NCI-H2029 (cell line): ENCODE measurements at places on chromosomes 1 and 21.

DNA sequence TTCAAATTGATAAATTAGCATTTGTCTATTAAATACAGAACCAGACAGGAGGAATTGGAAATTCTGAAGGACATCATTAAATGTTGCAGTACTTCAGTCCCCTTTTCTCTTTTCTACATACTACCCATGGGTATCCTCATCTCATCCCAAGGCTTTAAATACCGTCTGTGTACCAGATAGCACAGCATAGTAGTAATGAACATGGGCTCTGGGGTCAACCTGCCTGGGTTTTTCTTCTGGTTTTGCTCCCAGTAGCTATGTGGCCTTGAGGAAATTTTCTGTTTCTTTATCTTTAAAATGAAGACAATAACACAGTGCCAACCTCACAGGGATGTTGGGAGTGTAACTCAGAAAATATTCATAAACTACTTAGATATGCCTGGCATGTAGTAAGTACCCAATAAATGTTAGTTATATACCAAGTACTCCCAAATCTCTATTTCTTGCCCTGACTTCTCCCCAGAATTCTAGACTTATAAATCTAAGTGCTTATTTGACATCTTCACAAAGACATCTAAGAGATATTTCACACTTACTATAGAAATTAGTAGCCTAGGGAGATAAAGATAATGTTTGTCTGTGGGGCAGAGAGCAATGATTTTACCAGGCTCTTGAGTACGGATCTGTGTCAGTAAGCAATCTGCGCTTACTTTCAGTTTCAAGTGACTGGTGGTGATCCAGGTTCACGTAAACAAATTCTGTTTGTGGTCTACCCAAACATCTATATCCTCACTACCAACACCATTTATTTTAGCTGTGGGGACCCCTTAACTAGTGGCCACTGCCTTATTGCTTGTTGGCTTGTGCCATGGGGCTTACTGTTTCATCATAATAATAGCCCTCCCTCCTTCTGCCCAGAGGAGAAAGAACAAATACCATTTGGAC is 37.3 kb downstream of the VANGL2 start:
- no peak for DNase-seq

DNA sequence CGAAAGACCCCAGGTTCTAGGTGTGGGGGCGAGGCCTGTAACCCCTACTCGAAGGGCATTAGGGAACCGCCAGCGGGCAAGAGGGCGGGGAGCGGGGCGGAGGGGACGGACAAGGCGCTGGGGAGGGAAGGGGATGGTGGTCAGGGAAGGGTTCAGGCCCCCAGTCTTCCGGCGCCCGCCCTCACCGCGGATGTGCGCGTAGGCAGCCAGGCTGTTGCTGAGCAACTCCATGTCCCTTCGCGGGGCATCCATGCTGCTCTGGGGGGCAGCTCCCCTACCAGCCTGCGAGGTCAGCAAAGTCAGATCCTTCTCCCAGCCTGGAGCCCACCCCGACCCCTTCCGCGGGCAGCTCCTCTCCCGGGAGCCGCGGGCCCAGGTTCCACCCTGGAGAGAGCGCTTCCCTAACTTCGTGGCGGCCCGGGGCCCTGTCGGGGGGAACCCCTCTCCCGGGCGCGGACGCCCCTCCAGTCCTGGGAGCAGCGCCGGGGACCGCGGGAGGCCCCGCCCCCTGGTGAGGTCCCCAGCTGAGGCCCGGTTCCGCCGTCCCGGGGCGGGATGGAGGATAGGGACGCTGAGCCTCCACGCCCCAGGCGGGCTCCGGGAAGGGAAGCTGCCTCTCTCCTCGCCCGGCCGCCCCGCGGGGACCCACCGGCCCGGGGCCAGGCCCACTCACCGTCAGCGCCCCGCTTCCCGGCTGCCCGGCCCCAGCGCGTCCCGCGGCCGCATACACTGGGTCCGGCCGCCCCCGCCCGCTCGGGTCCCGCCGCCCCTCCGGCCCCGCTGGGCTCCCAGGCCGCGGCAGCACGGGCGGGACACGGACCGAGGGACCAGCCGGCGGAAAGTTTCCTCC is 434 bp downstream of the EVA1B start:
- DNase-seq, result no peak

GRCh38 chr1:34617321-34618118 is 137.3 kb upstream of the GJB5 start:
- no peak for DNase-seq

DNA sequence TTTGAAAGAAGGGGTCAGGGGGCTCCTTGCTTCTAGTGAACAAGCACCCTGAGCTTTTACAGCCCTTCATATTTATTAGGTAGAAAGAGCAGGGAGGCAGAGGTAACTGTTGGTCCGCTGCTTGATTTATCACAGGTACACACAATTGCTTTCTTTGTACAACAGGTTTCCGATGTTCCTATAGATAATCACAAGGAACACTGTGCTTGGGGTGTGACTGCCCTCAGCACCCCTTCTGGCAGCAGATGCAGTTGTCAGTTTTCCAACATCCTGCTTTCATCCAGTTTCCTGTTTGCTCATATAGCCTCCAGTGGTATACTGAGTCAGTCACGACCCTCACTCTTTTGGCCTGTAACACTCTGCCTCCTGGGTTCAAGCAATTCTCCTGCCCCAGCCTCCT is 40.6 kb downstream of the SCP2 start:
- DNase-seq, result no peak

DNA sequence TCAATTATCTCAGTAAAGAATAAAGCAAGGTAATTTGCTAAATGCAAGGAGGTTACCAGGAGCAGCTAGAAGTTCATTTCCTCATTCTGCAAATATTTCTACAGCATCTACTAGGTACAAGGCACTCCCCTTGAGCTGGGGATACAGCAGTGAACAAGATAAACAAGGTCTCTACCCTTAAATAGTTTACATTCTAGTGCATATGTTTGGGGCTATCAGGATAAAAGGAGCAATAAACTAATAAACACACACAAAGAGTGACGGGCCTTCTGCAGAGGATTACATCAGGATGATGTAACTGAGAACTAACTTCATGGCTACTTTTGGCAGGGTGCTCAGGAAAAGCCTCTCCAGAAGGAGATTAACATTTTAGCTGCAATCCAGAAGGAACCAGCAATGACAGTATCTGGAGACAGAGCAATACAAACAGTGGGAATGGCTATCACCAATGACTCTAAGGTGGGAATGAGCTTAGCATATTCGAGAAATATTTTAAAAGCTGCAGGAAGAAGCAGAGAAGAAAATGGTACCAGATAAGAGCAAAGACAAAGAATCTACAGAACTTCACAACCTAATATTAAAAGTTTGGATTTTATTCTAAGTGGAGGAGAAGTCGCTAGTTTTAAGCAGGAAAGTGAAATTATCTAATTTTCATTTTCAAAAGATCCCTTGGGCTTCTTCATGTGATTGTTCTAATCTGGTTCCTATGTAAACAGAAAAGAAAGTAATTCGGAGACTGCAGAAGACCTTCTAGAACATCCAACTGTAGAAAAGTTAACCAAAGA is 25.8 kb downstream of the TP53BP2 start:
- DNase-seq, result no peak

DNA sequence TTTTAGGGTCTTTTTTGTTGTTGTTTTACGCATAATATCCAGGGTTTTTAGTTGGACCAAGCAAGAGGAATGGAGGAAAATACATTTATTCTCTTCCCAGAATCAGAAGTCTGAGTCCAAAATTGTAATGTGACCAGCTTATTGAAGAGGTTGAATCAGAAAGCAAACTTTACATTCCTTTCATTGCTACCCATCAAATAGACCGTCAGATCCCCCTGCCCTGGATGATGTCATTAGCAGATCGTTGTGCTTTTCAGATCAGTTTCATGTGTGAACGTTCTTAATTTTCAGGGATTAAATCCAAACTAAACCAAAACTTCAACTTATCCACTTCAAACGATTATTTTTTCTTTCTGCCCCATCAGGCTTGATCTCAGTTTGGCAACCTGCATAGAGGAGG is 85.7 kb upstream of the NGF start:
- no peak for DNase-seq

DNA sequence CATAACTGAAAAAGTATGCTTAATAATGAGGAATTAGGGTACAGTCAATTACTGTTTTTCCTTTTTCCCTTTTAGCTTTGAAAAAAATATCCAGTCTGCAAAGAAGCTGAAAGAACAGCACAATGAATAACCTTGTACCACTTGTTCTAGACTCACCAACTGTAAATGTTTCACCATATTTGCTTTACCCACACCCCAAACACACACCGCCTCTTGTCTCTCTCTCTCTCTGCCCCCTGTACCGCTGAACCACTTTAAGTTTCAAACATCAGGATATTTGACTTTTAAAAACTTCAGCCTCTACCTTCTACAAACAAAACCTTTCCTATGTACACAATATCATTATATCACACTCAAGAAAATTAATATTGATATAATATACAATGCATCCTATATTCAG is 197.1 kb downstream of the COP1 start:
- no peak for DNase-seq

DNA sequence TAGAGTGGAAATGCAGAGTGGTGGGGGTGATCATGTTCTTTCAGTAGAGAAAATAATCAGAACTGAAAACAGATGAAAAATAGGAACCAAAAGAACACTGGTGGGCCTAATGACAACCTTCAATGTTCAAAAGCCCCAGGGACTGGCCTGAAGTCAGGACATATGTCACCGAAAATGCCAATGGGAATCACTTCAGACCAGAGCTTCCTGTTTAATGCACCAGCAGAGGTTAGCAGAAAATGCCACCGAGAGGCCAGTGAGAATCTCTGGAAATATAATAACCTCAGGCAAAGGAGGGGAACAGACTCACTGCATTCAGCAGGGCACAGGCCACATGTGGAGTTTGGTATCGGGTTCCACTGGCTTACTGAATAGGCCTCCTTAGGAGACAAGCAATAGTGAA is 15.9 kb upstream of the CD58 start:
- no peak for DNase-seq

GRCh38 chr1:23667411-23667810 is 24.2 kb upstream of the RPL11 start:
- no peak for DNase-seq

- DNase-seq, result no peak
Observed at GRCh38 chr1:64669098-64669675, 75.7 kb upstream of the RAVER2 start.

DNA sequence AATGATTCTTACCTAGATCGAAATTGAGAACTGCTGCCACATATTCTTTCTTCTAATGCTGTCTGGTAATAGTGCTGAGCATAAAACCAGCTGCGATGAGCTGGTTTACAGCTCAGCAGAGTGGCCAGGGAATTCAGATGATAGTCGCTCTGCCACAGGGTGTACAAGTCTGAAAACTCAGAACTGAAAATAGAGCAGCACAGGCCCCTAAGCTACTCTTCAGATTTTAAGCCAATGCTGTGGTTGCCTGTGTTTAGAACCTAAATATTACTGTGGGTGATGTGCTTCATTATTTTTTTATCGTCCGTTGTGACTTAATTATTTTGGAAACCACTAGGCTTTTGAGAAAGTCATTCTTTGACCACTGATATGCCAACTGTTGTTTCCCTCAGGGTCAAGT is 152.0 kb downstream of the ADGRL4 start:
- DNase-seq, result no peak

- DNase-seq, result peak; percentile 13
Observed at GRCh38 chr1:20485527-20486456, at the start of gene CAMK2N1. CAMK2N1 (minus strand) TSS chr1:20486210; CDS start chr1:20485379, 831 bp downstream.

GRCh38 chr1:229448845-229449244 is 15.0 kb upstream of the ACTA1 start:
- no peak for DNase-seq

GRCh38 chr1:245341743-245342142 is 187.0 kb downstream of the KIF26B start:
- DNase-seq, result no peak

DNA sequence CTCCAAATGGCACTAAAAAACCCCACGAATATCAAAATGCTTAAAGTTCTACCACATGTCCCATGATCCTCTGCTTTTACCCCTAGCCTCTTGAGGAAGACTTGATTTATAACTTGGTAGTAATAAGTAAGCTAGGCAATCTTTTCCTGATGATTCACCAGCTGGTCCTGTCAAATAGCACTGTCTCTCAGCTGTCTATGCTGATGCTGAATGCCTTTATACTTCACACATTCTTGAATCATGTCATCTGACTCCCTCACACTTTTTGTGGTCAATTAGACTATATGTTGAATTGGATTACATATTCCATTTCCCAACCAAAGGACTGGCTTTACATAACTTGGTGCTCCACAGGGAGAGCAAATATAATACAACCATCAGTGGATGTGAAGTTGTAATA is 16.6 kb downstream of the C21orf91 start:
- DNase-seq, result no peak

DNA sequence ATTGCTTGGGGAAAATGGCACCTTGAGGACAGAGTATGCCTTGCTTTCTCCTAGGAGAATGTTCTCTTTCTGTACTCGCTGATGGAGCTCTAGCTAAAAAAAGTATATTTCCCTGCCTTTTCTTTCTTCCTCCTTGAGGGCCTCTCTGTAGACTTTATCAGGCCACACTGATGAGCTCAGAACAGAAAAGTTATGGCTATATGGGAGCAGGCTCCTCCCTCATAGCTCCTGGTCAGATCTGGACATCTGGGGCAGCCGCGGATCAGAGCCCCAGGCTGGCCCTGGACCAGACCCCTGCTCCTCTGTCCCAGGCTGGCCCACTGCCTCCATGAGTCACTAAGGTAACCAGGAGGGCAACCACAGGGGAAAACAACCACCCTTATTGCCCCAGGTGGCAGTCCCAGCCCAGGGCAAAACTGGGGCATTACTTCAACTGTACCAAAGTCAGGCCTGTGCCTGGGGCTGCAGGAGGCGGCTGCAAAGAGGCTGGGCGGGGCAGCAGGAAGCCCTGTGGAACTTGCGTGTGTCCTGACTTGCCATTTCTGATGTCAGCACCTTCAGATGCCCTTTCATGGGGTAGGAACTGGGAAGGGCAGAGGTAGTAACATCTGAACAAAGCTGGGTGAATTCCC is 26.3 kb upstream of the ZNF648 start:
- DNase-seq, result no peak

DNA sequence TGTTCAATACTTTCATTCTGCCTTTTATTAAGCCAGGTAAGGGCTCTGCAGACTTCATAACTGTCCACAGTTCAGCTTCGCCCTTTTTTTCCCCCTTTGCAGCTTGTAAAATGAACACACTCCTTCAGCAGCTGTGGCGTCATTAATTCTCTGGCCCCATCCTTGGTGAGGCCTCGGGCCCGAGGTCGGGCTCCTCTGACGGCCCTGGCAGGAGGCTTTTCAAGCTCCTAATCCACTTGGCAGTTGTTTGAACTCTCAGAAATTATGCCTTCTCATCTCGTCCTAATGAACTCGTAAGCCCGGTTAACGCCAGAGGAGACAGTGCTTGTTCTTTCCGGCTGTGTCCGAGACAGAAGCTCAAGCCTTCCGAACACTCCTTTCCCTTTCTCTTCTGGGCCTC is 18.1 kb upstream of the EPHA8 start:
- no peak for DNase-seq

- DNase-seq, result peak; percentile 94
Observed at GRCh38 chr1:8848663-8849386, 29.7 kb downstream of the ENO1 start.
